ENCODE measurements at places on chromosomes 1 and 21. TPM values are rescaled to one million over a fixed set of nuclear protein-coding genes. Genes with fewer than 3 reads are reported as not detected.

Gene MANEAL
- polyA plus RNA-seq = 4.4 TPM

Gene SYNJ1
- 17.4 TPM for polyA plus RNA-seq

Gene OR2T33
- not detected for polyA plus RNA-seq

Gene CENPL
- polyA plus RNA-seq = 10.7 TPM

Gene PDPN
- 15.1 TPM for polyA plus RNA-seq

Gene USP1
- 75.5 TPM for polyA plus RNA-seq

Gene GSTM1
- polyA plus RNA-seq = 112 TPM

Gene KCNE1
- polyA plus RNA-seq = 0.46 TPM

Gene TAF5L
- polyA plus RNA-seq = 15.1 TPM

Gene KRTAP6-2
- polyA plus RNA-seq = not detected

Gene NPR1
- 36.2 TPM for polyA plus RNA-seq

Data from left renal pelvis (tissue), 4 donors.